NCI-H187 treated with DMSO at 0.1 percent for 48 hours (cell line): ENCODE measurements at places on chromosomes 7 and 10.

GRCh38 chr10:11153766-11154165, 136.1 kb downstream of the CELF2 start:
- no peak for DNase-seq

GRCh38 chr7:6153646-6154541, 118.5 kb downstream of the CYTH3 start:
- no peak for DNase-seq

GRCh38 chr7:24980534-24981170, 674 bp upstream of the OSBPL3 start:
- no peak for DNase-seq

DNA sequence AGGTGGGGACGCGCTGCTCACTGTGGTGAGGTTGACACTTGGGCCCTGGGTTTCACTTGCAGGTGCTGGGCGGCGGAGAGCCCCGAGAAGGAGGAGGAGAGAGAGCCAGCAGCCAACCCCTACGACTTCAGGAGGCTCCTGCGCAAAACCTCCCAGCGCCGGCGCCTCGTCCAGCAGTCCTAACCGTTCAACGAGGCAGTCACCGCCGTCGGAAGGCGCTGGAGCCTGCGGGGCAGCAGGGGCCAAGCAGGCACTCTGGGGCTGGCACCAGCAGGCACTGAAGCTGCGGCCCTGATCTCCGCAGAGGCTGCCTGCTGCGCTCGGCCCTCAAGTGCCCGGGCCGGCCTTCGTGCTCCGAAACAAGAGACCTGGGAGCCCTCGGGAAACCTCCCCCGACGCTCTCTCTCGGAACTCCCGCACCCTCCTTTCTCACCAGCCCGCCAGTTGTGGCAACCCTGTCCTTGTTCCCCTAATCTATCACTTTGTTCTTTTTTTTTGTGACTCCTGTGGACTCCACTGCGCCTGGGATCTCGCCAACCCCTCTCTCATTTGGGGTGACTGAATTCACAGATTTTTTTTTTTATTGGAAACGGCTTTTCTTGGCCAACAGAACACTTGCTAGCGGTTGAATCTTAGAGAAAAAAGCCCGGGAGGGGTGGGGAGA, 4.7 kb upstream of the GAD2 start:
- no peak for DNase-seq

- no peak for DNase-seq
Observed at GRCh38 chr7:155208681-155209477, 88.8 kb upstream of the INSIG1 start.

- DNase-seq, result no peak
Observed at GRCh38 chr7:30612658-30613265, 18.1 kb downstream of the GARS1 start.

- DNase-seq, result peak; percentile 27
Observed at GRCh38 chr10:56881218-56881617, 520.2 kb upstream of the ZWINT start.

DNA sequence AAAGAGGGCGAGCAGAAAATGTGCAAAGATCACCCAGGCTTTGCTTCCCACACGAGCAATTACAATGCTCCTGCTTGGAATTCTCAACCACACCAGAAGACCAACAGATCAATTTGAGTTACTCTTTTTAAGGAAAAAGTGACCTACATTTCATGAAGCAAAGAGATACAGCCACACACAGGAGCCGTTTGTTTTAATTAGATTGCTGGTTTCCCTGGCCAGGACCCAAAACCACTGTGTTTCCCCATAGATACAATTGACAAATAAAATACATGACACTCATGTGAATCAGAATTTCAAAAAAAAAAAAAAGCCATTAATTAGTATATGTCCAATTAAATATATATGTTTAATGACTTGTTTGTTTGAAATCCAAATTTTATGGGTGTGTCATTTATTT, 458.3 kb downstream of the PLXDC2 start:
- no peak for DNase-seq

GRCh38 chr7:953547-954327, 743 bp downstream of the ADAP1 start:
- DNase-seq, result no peak

DNA sequence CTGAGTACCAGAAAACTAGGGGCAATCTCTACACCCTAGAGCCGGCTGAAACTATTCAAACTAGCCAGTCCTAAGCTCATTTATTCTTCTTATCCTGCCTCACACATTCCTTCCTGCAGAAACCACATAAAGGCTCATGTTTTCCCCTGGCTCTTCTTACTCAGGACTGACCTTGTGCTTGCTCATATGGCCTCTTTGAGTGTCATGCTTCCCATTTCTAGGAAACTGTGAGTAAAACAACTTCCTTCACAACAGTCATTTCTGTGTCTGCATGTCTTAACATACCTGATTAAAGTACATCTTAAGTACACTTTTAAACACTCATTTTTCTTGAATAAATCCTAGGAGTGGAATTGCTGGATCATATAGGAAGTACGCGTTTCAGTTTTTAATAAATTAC, 52.3 kb upstream of the KIAA1217 start:
- no peak for DNase-seq

DNA sequence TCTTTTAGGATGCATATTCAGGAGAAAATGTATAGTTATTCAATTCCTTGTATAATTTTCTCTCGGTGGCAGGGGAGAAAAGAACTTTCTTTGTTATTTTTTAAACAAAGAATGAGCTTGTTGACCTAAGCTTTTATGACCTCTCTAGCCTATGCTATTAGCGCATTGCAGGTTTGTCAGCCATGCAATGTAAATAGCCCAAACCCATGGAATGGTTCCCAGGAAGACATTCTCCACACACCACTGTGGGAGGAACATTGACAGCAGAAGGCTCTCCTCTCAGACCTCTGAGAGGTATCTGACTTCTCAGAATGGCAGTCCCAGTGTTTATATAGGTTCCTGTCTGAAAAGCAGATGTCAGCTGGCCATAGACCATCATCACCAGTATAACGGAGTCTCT, 19.6 kb upstream of the AGBL3 start:
- no peak for DNase-seq

- no peak for DNase-seq
Observed at GRCh38 chr7:8594115-8594514, 160.7 kb downstream of the NXPH1 start.

DNA sequence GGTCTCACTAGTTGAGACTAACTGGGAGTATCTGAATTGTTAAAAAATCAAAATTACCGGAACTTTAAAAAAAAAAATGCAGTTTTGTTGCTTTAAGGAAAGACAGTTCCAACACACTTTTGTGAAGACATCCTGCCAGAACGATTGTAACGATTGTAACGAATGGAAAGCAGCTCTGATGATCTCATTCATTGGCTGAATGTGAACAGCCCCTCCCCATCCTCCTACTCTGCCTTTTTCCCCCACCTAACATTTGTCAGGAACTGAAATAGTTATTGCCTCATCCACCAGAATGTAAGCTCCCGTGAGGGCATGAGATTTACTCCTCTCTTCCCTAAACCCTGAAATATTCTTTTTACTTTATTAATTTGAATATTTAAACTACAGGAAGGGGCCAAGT, 23.1 kb upstream of the ZC3HAV1L start:
- DNase-seq, result no peak

GRCh38 chr10:5533098-5533731, 8.5 kb downstream of the CALML3 start:
- DNase-seq, result no peak

GRCh38 chr7:116698396-116698795, 26.4 kb downstream of the MET start:
- DNase-seq, result no peak

DNA sequence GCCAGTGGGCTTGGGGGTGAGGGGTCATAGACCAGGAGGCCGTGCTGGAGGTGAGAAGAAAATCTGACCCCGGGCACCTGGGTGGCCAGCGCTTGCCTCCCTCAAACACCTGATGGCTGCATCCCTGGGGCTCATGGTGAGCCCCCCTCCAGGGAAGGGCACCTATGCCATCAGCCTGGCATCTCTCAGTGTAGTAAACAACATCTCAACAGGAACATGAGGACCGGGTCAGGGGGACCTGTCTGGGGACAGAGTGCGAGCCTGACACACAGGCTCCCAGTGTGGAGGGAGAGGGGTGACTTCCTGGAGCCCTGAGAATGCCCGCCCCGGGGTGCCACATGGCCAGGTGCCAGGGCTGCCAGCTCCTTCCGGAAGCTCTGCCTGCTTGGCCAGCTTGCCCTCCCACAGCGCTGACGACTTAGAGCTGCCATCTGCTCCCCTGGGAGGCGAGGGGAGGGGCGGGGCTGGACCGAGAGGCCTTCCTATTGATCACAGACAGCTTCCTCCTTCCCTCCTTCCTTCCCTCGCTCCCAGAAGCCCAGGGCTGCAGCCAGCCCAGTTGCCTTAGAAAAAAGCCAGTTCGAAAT, 12.3 kb downstream of the STX1A start:
- DNase-seq, result no peak

DNA sequence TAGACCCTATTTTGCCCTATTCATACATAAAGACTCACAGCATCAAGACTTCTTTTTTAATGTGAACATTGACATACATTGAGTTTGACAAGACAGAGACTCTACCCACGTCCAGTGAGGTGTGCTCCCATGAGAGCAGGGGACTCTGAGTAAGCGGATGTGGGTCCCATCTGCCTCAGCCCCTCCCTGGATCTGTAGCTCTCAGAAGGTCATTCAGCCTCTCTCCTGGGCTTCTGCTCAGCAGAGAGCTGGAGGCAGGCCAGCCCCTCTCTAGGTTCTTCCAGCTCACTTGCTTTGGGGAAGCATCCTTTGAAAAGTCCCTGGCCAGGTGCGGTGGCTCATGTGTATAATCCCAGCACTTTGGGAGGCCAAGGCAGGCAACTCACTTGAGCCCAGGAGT, 146.9 kb upstream of the ZMIZ1 start:
- DNase-seq, result no peak

- DNase-seq, result no peak
Observed at GRCh38 chr7:94778711-94779459, 123.0 kb upstream of the SGCE start.

DNA sequence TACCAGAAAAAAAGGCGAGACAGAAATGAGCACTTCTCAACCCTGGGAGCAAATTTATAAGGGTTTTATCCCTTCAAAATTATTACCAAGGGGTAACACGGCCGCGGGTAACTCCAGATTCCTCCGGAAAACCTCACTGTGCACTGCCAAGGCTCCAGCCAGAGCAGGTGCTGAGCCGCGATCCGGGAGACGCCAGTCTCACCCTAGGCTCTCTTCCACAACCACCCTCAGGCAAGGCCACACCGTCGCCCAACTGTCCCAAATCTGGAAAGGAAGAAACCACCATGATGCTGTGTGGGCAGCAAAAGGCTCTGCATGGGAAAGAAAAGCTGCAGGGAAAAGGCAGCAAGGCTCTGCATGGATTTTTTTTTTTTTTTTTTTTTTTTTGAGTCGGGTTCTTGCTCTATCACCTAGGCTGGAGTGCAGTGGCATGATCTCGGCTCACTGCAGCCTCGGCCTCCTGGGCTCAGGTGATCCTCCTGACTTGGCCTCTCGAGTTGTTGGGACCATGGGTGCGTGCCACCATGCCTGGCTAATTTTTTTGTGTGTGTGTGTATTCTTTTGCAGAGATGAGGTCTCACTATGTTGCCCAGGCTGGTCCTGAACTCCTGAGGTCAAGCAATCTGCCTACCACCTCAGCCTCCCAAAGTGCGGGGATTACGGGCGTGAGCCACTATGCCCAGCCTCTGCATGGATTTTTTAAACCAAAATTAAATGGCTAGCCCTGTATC, 39.0 kb downstream of the MAD1L1 start:
- DNase-seq, result no peak
